NCI-H1436 treated with DMSO at 0.1 percent for 48 hours (cell line): ENCODE measurements at places on chromosomes 7 and 10.

DNA sequence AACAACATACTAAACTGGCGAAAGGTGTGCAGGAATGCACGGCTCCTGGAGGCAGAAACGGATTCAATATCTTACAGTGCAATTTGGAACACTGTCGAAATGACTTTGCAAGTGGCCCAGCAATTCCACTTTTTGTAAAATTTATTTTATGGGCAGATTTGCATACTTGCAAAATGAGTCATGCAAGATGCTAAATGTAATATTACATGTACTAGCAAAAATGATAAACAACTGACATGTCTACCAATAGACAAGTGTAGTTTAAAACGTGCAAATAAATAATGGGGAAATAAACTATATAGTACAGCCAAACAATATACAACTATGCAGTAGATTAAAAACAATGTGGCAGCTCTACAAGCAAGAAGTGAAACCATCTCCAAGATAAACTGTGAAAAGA, 97.7 kb downstream of the ARHGAP12 start:
- no peak for DNase-seq

GRCh38 chr7:21946222-21946709, 567 bp upstream of the CDCA7L start:
- DNase-seq, result no peak

DNA sequence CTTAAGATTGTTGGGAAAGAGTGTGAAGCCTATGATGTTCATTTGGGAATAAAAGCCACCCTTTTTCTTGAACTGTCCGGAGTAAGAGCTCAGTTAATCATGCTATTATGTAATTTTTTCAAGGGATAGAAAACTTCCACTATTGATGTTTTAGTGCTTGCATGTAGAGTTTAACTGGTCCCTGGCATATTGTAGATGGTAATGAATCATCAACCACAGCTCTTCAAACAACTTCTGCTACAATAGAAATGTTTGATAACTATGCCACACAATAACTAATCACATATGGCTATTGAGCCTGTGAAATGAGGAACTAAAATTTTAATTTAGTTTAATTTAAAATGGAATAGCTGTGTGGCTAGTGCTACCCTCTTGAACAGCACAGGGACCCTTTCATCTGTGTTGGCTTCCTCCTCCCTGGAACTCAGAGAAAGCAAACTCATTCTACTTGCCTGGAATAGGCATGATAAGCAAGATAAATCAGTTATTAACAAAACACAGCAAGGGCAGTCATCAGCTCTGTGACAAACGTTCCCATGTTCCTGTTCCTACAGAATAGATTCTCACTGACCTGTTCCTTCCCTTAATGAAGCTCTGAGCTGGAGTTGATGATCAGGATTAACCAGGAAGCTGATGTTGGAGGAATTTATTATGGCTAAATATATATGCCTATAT, 4.9 kb upstream of the SRI start:
- no peak for DNase-seq

DNA sequence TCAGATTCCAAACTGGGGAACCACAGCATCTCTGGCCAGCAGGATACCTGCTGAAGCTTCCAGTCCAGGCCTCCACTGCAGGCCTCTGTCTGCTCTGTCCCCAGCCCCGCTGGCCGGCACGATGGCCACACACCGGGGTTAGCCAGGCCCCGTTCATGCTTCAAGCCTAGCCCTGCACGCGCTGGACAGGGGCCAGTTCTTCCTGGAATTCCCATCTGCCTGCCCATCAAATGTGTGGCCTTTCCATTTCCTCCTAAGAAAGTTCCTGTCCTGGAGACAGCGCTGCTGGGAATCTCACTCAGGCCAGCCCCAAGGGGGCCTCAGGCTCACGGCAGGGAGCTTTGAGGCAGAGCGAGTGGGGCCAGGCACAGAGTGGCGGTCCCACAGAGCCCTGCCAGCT, 18.0 kb downstream of the SH2B2 start:
- no peak for DNase-seq

DNA sequence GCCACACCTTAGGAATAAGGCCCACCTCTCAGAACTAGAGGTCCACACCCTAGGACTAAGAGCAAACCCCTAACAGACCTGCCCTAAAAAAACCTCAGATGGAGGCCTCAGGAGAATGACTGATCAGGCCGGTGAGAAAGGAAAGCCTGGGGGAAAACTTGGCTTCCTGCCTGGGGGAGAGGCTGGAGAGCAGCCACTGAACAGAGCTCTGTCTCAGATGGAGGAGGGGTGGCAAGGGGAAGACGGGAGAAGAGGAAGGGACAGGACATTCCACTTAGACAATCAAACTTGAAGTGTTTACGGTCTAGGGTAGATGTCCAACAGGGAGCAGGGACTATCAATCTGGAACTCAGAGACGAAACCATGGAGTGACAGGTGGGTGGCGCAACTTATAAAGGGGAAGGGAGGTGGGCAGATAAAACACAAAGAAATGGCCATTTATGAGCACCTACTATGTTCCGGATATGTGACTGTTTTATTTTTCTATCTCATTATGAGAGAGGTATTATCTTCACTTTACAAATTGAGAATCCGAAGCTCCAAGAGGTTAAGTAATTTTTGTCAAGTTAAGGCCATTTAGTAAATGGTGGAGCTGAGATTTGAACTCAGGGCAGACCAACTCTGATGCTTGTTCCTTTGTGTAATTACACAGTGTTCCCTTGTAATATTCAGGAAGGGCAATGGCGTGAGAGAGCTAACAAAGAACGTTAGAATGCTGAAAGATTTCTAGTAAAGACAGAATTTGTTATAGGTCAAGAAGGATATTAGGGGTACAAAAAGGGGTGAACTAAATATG, 82.6 kb downstream of the DNMBP start:
- no peak for DNase-seq

- DNase-seq, result no peak
Observed at GRCh38 chr7:2030475-2031450, 202.0 kb downstream of the MAD1L1 start.

- no peak for DNase-seq
Observed at GRCh38 chr10:84004221-84004620, 135.1 kb upstream of the GHITM start.

GRCh38 chr7:132141109-132141508, 435.2 kb downstream of the PLXNA4 start:
- no peak for DNase-seq

DNA sequence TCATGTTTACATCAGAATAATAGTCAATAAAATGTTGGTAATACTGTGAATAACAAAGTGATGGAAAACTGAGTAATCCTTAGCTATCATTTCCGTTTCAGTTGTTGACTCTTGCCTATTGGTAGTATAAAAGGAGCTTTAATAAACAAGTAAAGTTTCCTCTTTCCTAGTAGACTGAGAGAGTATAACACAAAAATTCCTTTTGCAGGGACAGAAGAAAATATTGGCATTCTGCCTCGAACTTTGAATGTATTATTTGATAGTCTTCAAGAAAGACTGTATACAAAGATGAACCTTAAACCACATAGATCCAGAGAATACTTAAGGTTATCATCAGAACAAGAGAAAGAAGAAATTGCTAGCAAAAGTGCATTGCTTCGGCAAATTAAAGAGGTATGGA, 9.4 kb downstream of the KIF20B start:
- DNase-seq, result no peak

DNA sequence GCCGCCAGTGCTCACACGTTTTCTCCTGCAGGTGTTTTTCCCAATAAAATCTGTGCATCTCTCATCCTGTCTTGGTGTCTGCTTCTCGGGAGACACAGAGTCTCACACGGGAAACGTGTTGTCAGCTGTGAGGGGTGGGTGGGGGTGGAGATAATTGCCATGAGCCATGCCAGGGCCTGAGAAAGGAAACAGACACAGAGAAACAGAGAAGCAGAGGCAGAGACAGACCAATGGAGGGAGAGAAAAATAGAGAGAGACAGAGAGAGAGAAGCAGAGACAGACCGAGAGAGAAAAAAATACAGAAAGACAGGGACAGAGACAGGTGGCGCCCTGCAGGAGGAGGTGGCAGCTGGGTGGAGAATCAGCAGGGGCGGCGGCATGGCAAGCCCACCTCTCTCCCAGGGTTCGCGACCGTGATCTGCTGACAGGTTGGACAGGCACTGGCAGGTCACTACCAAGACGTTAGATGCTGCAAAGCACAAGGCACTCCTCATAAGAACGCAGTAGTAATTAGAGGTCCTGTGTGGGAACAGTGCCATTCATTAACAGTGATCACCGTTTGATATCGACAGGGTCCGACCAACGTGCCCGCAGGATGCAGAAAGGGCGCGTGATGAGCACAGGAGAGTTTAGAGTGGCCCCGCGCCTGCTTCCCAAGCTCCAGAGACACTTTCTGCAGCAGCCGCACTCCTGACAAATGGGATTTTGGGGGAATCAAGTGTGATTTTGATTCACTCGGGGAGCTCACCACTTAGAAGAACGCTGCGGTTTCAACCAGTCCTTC, 70.5 kb upstream of the INSIG1 start:
- DNase-seq, result no peak

- no peak for DNase-seq
Observed at GRCh38 chr7:86913709-86914108, 145.7 kb downstream of the ELAPOR2 start.

DNA sequence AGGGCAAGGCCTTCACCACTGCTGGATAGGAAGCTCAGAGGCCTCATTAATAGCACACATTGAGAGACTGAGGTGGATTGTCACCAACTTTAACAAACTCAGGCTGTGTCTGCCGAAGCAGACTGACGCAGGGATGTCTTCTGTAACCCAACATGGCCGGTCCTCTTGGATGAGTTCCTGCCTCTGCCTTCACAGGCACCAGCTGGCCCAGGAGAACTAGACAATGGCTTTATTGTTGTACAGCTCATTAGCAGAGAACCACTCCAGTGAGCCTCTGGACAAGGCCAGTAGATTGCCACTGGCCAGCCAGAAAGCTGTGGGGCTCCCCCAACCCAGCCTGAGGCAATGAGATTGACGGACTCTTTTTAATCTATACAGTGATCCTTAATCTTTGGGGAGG, 9.4 kb downstream of the NODAL start:
- DNase-seq, result no peak

GRCh38 chr7:77409005-77409738, 7.0 kb downstream of the GSAP start:
- DNase-seq, result no peak
